Fibroblast of skin of right quadriceps (primary cell): ENCODE measurements at places on chromosomes 11 and 22.

- no peak for DNase-seq
These were observed 112.6 kb downstream of the ARL14EP start for GRCh38 chr11:30435488-30435887.

- DNase-seq, result no peak
These were observed 19.8 kb downstream of the GVQW3 start for GRCh38 chr11:76400967-76401366.

GRCh38 chr11:86292912-86293616 is 9.0 kb upstream of the HIKESHI start:
- DNase-seq, result no peak

GRCh38 chr11:119423509-119424254 is 710 bp upstream of the THY1 start:
- peak; percentile 41 for DNase-seq

DNA sequence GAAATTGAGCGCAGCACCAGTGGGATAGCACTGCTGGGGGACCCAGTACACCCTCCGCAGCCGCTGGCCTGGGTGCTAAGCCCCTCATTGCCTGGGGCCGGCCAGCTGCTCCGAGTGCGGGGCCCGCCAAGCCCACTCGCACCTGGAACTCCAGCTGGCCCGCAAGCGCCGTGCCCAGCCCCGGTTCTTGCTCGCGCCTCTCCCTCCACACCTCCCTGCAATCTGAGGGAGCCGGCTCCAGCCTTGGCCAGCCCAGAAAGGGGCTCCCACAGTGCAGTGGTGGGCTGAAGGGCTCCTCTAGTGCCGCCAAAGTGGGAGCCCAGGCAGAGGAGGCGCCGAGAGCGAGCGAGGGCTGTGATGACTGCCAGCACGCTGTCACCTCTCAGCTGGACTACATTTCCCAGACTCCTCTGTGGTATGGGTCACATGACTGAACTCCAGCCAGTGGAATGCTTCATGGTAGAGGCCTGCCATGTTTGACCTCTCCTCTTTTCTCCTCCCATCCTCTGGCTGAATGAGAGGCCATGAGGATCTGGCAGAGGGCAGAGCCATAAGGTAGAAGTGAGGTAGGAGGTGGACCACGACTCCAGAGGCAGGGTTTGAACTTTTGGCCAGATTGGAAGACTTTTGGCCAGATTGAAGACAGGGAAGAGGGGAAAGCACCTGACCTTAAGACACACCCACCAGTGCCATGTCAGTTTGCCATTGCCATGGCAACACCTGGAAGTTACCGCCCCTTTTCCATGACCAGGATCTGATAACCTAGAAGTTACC is 6.2 kb downstream of the MRGPRD start:
- no peak for DNase-seq

DNA sequence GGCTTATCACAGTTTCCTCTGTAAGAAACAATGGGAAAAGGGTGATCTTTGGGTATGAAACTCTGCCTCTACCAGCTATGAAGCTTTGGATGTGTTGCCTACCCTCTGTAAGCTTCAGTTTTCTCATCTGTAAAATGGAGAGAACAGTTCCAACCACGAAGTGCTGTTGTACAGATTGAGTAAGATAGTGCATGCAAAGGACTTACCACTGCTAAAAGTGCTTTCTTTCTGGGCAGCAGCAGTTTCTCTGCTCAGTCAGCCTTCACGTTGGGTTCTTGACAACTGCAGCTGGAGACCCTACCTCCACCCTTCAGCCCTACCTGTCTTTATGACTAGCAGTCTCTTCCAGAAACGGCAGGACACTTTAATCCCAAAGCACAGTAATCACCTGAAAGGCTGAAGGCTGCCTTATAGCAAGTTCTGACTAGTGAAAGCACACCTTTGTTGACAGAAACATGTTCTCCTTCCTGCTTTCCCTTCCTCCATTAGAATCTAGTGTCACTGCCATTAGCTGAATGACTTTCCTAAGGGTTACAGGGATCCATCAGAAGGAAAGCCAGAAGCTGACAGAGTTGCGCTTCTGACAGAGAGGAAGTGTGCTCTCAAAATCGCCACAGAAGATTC is 91.4 kb downstream of the RPL27A start:
- no peak for DNase-seq

DNA sequence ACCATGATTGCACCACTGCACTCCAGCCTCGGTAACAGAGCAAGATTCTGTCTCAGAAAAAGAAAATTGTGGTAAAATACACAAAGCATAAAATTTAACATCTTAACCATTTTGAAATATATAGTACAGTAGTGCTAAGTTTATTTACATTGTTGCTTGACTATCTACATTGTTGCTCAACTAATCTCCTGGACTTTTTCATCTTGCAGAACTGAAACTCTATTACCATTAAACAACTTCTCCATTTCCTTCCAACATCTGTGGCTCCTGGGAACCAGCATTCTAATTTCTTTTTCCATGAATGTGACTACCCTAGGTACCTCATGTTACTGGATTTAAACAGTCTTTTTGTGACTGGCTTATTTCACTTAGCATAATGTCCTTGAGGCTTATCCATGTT is 13.5 kb upstream of the VWA5A start:
- no peak for DNase-seq

GRCh38 chr11:75384438-75385080 is 14.8 kb upstream of the RPS3 start:
- DNase-seq, result peak; percentile 49

- DNase-seq, result peak; percentile 39
These were observed 8.9 kb upstream of the PPP2R1B start for GRCh38 chr11:111774955-111775710.

DNA sequence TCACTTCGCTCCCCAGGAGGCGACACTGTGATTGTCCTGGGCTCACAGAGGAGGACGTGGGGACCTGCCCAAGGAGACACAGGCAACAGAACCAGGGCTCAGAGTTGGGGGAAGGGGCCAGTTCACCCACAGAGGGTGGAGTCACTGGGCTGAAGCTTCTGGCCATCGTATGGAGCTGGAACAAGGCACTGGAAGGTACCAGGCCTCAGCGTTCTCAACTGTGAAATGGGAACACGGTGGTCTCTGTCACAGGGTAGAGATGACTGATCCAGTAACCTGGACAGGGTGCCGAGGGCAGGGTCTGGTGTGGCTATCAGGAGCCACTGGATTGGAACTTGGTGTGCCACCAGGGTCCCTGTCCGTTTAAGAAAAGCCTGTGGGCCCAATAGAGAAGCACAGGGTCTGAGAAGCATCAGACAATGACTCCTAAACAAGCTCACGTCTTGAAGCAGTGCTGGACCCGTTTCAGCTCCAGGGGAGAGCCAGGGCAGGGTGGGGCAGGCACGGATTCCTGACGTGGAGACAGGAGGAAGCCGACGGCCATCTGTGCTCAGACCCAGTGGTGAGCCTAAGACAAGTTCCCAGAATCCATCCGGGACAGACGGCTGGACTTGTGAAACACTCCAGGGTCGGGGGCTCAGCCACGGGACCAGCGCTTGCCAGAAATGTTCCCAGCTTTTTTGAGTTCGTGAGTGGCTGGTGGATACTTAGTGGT is 25.0 kb upstream of the KCNQ1OT1 start:
- DNase-seq, result no peak

DNA sequence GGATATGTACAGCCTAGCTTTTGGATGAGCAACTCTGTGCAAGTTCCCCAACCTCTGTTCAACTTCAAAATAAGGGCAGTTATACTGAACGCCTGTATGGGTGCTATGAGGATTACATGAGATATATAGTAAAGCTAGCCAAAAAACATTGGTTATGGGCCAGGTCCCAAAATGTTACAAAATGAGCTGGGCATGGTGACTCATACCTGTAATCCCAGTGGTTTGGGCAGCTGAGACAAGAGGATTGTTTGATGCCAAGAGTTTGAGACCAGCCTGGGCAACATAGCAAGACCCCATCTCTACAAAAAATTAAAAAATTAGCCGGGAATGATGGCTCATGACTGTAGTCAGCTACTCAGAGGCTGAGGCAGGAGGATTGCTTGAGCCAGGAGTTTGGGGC is 118.4 kb downstream of the TEAD1 start:
- peak; percentile 61 for DNase-seq

DNA sequence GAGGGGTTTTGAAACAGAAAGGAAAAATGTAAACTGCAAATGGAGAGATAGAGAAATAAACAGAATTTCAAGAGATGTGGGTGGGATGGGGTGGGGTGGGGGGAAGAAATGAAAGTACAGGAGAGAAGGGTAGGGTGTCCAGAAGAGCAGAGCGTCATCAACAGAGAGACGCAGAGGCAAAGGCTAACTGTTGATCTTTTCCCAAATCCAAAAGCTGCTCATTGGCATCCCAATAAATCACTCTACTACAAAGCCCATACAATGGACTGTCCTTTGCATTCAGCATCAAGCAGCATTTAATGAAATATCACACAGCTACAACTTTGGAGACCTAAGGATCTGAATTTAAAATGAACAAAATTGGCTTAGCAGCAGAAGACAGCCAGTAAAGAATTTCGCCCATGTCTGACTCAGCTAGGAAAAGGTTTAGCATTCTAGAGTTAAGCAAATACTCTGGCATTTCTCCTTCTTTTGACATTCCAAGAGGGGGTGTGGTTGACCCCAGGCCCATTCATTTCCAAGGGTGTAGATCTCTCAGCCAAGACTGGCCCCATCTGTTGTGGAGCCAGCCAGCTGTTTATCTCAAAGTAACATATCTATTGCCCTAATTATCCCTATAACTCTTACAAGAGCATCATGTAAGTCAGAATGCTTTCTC is 1.5 kb downstream of the RAB30 start:
- DNase-seq, result peak; percentile 76

DNA sequence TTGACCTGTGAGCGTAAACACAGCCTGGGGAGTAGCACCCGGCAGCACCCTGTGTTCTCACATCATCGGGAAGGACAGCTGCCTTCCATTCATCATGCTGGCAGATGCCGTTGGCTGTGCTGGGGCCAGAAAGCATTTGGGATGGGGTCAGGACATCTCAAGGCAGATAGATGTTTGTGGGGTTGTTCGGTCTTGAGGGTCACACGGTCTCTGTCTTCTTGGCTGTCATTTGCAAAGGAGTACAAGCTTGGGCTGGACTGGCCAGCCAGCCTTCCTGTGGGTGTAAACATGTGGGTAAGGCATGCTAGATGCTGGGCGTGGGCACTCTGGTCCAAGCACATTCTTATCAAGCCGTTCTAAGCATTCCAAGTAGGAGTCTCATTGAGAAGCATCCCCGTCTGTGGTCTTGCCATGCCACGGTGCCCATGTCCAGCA is 81.4 kb downstream of the TBC1D22A start:
- no peak for DNase-seq

DNA sequence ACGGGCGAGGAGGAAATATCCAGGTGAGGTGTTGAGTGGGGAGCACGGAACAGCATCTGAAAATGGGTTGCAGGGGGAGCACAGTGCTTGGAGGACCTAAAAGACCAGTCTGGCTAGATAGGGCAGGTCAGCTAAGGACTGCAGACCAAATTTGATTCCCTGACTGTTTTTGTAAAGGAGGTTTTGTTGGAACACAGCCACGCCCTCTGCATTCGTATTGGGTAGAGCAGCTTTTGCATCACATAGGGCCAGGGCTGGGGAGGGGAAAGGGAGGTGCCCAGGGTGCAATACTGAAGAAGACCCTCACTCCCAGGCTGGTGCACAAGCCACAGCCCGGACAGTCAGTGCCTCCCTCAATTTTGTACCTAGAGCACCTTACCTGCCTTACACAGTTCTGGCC is 286.8 kb downstream of the KIRREL3 start:
- DNase-seq, result no peak

DNA sequence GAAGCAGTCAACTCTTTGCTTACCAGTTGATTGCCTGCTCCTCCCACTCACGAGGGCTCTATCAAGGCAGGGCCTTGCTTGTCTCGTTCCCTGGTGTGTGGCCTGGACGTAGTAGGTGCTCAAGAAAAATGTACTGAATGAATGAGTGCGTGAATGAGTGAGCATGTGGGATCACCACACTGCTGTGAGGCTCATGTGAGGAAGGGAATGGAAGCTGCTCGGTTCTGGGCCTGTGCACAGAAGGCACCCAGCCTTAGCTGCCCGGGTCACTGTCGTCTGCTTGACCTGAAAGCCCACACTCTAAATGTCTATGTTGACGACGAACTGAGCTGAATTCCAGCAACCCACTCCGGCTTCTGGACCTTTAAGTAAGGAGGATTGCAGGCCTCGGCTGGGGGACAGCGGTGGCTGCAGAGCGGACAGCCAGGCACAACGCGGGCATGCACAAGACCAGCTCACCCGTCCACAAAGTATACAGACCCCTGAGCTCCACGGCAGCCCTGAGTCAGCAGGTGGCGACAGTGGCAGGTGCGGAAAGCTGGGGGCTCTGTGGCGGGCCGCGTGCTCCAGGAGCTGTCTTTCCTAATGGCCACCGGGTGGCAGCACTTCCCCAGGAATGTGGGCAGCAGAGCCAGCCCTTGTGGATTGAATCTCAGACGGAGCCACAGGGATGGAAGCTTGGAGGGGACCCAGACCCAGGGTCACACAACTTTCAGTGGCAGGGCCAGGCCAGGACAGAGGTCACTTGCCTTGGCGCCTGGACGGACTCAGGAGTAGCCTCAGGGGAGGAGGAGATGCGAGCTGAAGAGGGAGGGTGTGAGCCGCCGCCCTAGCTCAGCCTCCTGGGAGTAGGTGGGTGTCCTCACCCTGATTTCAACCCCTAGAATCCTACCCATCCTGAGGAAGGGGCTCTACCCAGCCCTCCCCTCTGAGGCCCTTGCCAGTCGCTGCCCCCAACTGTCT is 5.0 kb upstream of the PICK1 start:
- peak; percentile 72 for DNase-seq

DNA sequence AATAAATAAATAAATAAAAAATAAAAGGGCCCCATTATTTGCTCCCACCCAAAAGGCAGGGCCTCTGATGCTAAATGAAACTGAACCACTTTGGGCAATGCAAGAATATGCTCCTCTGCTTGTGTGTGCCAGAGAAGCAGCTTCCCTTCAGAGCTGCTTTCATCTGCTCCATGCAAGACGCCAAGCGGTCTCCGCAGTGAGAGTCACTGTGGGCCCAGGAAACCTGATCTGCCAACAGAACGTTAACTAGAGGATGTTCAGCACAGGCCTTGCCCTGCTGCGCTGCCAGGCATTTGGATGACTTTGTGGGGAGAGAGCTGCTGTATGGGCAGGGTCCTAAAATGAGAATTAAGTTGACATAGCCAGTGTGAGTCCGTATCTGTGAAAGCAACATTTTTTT is 43.7 kb upstream of the APOA1 start:
- peak; percentile 31 for DNase-seq

- no peak for DNase-seq
These were observed 99.0 kb upstream of the DRD2 start for GRCh38 chr11:113574171-113574570.

DNA sequence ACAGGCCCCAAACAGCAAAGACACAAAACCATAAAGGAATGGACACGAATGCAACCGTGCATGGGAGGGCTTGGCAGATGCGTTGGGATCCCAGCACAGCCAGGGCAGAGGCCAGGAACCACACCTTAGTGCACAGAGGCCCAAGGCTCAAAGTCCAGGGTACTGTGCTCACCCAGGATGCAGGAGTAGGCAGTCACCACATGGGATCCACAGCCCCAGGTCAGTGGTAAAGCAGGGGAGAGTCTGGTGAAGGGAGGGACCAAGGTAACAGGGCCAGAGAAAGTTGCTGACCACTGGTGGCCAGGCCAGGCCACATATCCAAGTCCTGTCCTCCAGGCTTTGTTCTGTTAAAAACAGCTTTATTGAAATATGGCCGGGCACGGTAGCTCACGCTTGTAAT is 6.5 kb upstream of the CERK start:
- no peak for DNase-seq
